D721Med (cell line): ENCODE measurements at places on chromosomes 7 and 10.

DNA sequence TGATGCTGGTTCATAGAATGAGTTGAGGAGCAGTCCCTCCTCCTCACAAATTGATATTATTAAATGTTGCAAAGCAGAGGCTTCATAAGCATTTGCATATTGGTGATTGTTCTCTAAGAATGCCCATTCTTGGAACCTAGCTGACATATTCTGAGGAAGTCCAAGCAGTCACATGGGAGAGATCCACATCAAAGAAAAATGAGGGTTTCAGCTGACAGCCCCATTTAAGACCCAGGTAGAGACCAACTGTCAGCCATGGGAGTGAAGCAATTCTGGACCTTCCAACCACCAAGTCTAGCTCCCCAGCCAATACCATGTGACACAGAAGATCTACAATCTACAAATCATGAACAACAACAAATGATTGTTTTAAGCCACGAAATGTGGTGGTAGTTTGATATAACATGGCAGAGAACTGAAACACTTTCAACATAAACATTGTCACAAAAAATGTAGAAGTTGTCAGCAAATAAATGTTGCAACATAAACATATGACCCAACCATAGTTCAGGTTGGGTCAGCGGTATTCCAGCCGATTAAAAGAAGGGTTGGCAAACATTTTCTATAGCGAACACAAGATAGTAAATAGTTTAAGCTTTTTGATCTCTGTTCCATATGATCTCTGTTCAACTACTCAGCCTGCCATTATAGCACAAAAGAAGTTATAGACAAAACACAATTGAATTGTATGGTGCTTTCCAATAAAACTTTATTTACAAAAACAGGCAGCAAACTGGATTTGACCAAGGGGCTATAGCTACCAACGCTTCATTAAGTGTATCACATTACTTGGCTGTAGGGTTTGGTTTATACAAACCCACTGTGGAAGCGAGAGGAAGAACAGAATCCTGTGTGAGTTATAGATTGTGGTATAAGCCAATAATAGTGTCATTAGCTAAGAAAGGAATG is 41.4 kb upstream of the MPP7 start:
- DNase-seq: no peak

GRCh38 chr7:74311305-74311744 is 22.1 kb downstream of the CLIP2 start:
- DNase-seq: no peak

- no peak for DNase-seq
Observed at GRCh38 chr10:33289776-33290175, 44.7 kb downstream of the NRP1 start.

- DNase-seq: no peak
Observed at GRCh38 chr10:4051011-4051640, 266.1 kb upstream of the KLF6 start.

DNA sequence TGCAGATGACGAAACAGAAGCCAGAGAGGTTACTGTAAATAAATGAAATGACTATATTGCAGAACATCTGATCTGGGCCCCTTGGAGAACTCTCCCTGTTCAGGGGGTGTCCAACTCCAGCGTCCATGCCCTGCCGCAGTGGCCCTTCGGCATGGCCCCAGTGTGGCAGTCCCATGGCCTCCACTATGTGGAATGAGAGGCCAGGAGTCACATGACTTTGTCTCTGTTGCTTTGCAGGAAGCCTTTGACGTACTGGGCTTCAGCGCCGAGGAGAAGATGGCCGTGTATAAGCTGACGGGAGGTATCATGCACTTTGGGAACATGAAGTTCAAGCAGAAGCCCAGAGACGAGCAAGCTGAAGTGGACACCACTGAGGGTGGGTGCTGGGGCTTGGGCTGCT is 15.6 kb upstream of the MYH16 start:
- no peak for DNase-seq

- no peak for DNase-seq
Observed at GRCh38 chr10:120641695-120642094, 184.7 kb downstream of the PLPP4 start.

DNA sequence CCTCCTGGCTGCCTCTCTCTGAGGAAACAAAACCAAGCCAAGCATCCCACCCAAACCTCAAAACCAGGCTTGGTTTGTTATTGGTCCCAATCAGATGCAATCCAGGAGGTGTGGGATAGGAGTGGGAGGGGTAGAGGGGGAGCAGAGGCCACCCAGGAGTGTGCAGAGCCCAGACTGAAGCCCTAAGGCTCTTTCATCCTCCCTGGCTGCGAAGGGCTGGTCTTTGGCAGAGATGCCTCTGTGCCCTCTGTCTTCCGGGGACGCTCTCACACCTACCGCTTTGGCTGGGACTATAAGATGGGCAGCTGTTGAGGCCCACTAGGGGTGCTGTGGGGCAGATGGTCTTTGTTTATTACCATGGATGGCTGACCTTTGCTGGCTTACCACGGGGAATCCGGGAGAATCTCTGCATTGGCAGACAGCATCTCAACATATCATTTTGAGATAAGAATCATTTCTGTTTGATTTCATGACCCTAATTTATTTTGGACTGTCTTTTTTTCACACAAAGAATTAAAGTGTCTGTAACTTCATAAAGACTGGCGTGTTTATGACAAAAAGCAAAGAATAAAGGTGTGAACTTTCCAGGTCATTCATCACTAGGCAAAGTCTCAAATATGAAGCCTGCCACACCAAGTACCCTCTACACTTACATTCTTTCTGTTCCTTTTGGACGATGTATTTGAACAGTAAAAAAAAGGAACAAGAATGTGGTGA is 6.5 kb upstream of the DENND2A start:
- DNase-seq: no peak

GRCh38 chr7:4189131-4189570 is 492.9 kb upstream of the FOXK1 start:
- no peak for DNase-seq

GRCh38 chr10:30434273-30435072 is 489 bp downstream of the MAP3K8 start:
- no peak for DNase-seq

- DNase-seq: no peak
Observed at GRCh38 chr10:14971867-14972448, 12.8 kb downstream of the MEIG1 start.

GRCh38 chr10:119352807-119353206 is 145.4 kb downstream of the GRK5 start:
- no peak for DNase-seq

- no peak for DNase-seq
Observed at GRCh38 chr7:155954550-155955366, 142.5 kb upstream of the SHH start.

DNA sequence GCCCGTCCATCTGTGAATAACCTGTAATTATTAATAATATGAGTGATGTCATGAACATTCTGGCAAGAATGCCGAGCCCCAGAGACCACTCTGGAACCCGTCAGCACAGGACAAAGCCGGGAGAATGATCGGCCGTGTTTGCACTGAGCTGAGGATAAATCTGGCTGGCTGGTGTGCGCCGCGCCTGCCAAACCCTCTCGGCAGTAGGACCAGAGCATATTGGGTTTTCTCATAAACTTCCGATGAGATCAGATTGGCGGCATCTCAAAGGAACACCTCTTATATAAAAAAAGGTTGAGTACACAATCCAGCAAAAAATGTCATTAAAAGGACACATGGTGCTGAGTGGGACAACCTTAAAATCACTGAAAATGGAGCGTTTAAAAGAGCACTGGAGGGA is 296.0 kb upstream of the MKI67 start:
- DNase-seq: no peak

- no peak for DNase-seq
Observed at GRCh38 chr7:44484482-44485313, 5.8 kb downstream of the NUDCD3 start.

DNA sequence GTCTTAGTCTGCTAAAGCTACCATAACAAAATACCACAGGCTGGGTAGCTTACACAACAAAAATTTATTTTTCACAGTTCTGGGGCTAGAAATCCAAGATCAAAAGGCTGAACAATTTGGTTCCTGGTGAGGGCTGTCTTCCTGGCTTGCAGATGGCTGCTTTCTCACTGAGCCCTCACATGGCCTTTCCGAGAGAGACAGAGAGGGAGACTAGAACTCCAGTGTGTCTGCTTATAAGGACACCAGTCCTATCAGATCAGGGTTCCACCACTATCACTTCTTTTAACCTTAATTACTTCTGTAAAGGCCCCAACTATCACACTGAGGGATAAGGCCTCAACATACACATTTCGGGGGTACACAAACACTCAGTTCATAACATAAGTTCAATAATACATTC is 527.4 kb upstream of the VSTM2A start:
- no peak for DNase-seq

DNA sequence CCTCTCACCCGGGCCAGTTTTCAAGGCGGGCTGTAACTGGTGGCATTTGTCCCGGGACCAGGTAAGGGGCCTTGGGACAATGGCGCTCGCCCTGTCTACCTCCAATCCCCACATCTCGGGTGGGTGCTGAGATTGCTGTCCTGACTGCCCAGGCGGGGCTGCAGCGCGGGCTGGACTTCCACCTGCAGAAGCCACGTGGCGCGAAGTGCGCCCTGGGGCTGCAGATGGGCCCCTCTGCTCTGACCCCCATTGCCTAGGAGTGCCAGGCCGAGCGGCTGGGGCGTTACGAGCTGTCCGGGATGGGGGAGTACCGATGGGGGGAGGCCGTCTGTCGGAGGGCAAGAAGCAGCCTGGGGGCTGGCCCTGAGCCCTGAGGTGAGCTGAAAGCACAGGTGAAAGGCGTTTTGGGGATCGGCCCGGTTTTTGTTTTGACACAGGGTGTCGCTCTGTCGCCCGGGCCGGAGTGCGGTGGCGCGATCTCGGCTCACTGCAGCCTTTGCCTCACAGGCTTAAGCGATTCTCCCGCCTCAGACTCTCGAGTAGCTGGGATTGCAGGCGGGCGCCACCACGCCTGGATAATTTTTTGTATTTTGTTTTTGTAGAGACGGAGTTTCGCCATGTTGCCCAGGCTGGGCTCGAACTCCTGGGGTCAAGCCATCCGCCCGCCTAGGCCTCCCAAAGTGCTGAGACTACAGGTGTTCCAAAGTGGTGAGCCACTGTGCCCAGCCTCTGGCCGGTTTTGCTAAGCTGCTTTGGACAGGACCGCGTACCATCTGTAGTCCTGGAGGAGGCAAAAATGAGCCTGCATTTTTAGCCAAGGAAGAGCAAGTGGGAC is at the start of gene SFXN2:
TSS of gene SFXN2 (plus strand) at position 16 of the 835 bp plus-strand sequence. CDS start 12,001 bp downstream, outside the sequence.
- no peak for DNase-seq

GRCh38 chr7:127983804-127984332 is 47.4 kb downstream of the LRRC4 start:
- DNase-seq: no peak

DNA sequence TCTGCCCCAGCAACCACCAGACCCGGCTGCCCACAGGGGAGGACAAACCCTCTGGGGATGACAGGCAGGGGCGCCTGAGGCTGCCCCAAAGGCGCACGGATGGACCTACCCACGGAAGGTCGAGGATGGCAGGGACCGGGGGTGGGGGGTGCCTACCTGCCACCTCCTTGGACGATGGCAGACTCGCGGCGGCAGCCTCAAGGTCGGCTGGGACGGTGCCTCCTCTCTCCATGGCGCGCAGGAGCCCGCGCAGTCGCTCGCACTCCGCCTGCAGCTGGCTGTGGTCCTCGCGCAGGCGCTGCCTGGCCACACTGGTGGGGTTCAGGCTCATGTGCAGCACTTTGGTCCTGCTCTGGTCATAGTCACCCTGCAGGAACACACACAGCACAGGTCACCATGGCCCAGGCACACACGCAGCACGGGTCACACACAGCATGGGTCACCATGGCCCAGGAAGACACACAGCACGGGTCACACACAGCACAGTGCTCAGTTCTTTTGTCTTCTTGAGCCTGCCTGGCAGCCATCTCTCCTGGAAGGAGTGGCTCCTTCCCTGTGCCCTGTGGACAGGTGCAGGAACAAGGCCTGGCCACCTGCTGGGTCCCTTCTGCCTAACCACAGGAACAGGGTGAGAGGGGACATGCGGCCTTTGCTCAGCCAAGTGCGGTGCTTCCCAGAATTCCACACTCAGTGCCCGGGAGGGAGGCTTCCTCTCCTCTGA is 266.6 kb downstream of the ELFN1 start:
- no peak for DNase-seq

DNA sequence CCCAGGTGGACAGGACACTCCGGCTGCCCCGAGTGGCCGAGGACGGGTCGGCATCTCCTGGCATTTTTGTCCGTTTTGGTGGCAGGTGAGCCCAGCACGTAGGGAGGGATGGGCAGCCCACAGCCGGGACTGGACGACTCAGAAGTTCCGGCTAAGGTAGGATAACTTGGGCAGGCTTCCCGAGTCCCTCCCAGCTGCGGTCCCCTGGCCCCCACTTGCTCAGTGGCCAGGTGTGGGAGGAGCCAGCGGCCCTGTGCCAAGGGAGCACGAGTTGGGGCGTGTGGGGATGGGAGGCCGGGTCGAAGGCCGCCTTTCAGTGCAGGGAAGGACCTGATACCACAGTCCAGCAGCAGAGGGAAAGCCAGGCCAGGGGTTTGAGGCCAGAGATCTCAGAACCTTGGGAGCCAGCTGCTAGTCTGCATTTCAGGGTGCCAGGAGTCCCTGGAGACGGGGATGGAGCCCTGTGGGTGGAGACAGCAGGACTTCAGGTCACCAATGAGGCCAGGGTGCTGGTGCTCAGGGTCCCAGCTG is 58.5 kb downstream of the PWWP2B start:
- DNase-seq: no peak

DNA sequence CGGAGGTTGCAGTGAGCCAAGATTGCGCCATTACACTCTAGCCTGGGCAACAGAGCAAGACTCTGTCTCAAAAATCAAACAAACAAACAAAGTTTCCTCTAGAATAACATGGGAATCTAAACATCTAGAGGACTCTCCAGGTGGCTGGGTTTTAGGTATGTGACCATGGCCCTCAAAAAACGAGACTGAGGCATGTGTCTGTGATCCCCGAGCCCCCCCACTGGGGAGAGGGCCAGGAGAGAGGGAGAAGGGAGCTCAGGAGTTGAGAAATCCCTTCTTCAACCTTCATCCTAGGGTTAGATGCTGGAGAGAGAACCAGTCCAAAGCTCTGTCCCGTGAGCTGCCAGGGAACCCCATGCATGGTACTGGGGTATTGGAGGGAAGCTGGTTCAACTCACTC is 188.0 kb upstream of the LYZL2 start:
- DNase-seq: no peak

GRCh38 chr7:72098807-72099580 is 313.1 kb downstream of the CALN1 start:
- no peak for DNase-seq

DNA sequence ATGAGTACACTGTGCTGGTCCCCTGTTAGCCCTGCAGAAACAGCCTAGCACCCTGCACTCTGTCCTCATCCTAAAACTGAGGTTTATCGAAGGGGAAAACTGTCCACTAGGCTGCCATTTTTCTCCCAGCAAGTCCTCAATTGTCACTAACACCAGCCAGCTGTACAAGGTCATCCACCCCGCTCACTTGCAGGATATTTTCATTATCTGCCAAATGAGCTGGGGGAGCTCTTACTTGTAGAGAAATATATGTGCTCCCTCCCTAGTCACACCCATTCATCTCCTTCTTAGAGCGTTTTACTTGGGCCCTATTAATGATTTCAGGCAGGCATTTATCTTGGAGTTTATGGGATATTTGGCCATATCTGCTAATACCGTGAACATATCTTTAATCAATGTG is 413.5 kb upstream of the NFE2L3 start:
- no peak for DNase-seq
